ENCODE measurements at places on chromosomes 7 and 10. TPM values are rescaled to one million over a fixed set of nuclear protein-coding genes. Genes with fewer than 3 reads are reported as not detected.

The CYP3A7 gene
- total RNA-seq: not detected

The TSPAN12 gene
- not detected for total RNA-seq

The STEAP2 gene
- 1.2 TPM for total RNA-seq

The SLC26A3 gene
- total RNA-seq: not detected

The CYP2E1 gene
- total RNA-seq: 0.99 TPM

The FAM131B gene
- total RNA-seq: 0.63 TPM

- DNase-seq: no peak
Observed at GRCh38 chr10:129372172-129372571, 94.9 kb upstream of the MGMT start.

GRCh38 chr10:74888962-74889661 is 62.7 kb downstream of the KAT6B start:
- peak; percentile 9 for DNase-seq

GRCh38 chr7:132752431-132752830 is 176.2 kb upstream of the PLXNA4 start:
- no peak for DNase-seq
